HL-60 (cell line): ENCODE measurements at places on chromosomes 11 and 22.

- DNase-seq: peak; percentile 6
These were observed 41.9 kb downstream of the SVIP start for GRCh38 chr11:22787551-22788162.

- no peak for DNase-seq
These were observed 29.8 kb downstream of the ANKK1 start for GRCh38 chr11:113417428-113417827.

- DNase-seq: no peak
These were observed 11.1 kb upstream of the CSF2RB start for GRCh38 chr22:36902143-36902926.

- no peak for DNase-seq
These were observed 24.6 kb downstream of the MS4A10 start for GRCh38 chr11:60809691-60810090.

DNA sequence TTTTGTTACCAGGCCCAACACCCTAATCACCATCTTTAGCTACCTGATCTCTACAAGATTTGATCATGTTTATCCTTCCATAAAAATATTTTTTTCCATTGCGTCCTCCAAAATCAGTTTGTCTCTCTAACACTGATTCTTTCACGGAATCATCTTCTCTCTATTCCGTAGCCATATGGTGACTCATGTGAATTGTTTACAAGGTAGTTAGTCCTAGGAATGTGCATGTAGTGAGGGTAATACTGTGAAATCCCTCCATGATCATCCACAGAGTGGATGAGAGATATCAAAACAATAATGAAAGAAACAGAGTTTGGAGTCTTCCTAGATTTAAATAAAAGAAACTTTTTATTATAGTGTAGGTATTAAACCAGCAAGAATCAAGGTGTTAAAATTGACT lies 230.2 kb downstream of the METTL15 start:
- DNase-seq: no peak

DNA sequence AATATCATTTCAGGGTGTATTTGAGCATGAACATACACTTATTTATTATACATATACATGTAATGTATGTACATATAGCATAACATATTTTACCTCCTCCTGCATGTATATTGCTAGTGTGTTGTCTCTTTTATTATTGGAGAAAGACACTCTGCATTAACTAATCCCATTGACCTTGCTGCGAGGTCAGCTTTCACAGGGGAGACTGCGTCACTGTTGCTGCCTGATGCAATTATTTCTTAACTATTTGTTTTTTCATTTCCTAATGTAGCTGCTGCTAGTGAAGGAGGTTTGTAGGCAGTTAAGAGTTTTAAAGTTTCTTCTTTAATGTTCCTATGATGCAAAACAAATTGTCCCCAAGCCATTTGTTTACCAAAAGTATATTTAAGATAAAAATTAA lies 185.4 kb upstream of the CNTN5 start:
- no peak for DNase-seq

GRCh38 chr22:40204321-40205116 lies 26.8 kb downstream of the TNRC6B start:
- DNase-seq: no peak

- DNase-seq: no peak
These were observed 304.1 kb downstream of the TBC1D22A start for GRCh38 chr22:47066616-47066905.

DNA sequence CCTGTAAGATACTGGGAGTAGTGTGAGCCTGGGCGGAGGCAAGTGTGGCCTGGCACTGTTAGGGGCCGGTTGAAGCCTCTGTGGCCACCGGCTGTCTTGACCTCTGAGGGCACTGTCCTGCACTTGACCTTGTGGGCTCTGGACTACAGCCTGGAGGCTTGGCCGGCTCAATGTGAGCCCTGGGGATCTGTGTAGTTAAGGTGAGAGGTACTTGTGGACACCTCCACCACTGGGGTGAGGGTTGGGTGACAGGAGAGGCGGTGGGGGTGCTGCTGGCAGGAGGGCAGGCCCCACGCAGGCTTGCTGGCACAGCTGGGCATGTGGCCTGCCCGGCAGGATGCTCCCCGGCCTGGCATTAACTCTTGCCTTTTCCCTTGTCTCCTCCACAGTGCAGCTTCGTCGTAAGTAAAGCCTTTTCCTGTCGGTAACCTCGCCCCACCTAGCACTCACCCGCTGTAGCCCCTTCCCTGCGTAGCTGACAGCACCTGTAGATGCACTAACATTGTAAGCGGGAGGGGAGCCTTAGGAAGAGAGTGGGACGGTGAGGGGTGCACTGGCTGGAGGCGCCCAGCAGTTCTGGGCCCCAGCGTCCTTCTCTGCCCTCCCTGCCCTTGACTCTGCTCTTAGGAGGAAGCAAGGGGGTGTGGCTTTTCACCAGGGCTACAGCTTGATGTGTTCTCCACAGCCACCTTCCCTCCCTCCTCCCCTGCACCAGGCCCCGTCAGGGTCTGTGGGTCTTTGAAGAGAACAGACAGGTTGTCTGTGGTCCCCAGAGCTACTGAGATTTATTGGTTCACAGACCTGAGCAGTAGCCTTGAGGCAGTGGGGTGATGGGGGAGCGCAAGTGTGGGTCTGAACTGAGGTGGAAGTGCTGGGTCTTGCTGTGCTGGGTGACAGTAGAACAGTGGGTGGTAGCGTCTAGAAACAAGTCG lies 17.6 kb downstream of the INCENP start:
- DNase-seq: no peak

GRCh38 chr11:117298195-117298594 lies 7.0 kb downstream of the BACE1-AS start:
- no peak for DNase-seq

GRCh38 chr11:121244884-121245283 lies 47.7 kb upstream of the SC5D start:
- no peak for DNase-seq

GRCh38 chr11:66419825-66420224 lies 1.0 kb upstream of the NPAS4 start:
- DNase-seq: no peak

GRCh38 chr22:30047364-30047738 lies 32.9 kb upstream of the HORMAD2 start:
- DNase-seq: peak; percentile 57

DNA sequence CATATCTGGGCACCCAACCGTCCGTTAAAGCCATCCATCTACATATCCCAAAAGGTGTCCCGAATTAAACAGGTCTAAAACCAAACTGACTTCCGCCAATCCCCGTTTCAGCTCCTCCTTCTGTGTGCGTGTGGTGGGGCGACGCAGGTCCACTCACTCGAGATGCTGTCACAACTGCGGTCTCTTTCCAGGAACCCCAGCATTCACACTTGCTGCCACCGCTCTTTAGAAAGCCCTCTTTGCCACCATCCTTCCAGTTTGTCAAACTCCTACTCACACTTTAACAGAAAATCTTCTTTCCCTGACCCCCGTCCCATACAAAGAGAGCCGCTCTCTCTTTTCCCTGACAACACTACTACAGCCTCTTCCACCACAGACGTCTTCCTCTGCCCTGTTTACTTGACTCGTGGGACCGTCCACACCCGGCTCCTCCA lies 467 bp downstream of the ESS2 start:
- no peak for DNase-seq

DNA sequence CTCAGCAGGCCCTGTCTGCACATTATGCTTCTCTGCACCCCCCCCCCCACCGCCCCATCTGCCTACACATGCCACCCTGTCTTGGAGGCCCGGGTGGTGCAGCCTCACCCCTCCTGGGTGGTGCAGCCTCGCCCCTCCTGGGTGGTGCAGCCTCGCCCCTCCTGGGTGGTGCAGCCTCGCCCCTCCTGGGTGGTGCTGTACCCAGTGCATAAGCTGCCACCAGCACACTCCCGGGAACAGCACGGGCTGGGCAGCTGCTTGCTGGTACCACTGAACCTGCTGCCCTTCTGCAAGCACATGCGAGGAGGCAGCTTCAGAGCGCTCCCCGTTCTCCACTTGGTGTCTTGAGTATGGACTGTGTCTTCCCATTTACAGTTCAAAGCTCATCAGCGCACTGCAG lies 69.3 kb downstream of the NCAPD3 start:
- no peak for DNase-seq

DNA sequence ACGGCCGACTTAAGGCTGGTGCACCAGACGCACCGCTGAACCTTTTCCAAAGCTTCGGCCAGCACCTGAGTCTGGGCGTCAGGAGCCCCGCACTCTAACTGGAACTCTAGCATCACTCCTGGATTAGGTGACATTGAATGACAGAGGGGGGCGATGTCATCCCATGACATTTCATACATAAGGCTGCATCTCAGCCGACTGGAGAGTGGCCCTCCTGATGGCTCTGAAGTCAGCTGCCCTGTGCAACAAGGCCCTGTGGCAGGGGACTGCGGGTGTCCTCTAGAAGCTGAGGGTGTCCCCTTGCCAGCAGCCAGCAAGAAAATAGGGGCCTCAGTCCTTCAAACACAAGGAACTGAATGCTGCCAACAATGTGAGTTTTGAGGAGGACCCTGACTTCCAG lies 10.1 kb upstream of the FADS3 start:
- DNase-seq: no peak

GRCh38 chr11:72930008-72930407 lies 115.8 kb downstream of the ATG16L2 start:
- no peak for DNase-seq
